AG08395 (cell line): ENCODE measurements at places on chromosomes 12 and 14.

DNA sequence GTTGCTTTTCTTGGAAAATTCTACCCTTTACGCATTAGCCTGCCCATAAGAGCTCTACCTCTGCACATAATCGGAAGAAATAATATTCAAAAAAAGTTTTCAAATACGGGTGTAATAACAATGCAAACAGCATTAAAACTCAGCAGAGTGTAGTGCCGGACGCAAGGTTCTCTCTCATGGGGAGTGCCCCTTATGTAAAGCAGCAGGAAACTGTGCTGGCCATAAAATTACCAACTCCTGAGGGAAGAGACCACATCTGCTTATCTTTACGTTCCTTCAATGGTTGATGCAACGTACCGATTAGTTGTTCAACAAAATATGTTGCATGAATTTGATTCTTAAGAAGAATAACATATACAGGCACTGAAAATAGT is 118.7 kb upstream of the TMCC3 start:
- DNase-seq, result no peak

- DNase-seq, result no peak
Measured at GRCh38 chr12:121444842-121445202, 44.9 kb downstream of the RNF34 start.

GRCh38 chr12:64500394-64500793 is 48.5 kb downstream of the TBK1 start:
- no peak for DNase-seq

GRCh38 chr12:44000309-44000952 is 164.6 kb downstream of the TMEM117 start:
- DNase-seq, result peak; percentile 53

GRCh38 chr14:43147485-43147884 is 1359.6 kb downstream of the FSCB start:
- DNase-seq, result no peak

- DNase-seq, result no peak
Measured at GRCh38 chr12:39032448-39032847, 127.1 kb upstream of the CPNE8 start.

DNA sequence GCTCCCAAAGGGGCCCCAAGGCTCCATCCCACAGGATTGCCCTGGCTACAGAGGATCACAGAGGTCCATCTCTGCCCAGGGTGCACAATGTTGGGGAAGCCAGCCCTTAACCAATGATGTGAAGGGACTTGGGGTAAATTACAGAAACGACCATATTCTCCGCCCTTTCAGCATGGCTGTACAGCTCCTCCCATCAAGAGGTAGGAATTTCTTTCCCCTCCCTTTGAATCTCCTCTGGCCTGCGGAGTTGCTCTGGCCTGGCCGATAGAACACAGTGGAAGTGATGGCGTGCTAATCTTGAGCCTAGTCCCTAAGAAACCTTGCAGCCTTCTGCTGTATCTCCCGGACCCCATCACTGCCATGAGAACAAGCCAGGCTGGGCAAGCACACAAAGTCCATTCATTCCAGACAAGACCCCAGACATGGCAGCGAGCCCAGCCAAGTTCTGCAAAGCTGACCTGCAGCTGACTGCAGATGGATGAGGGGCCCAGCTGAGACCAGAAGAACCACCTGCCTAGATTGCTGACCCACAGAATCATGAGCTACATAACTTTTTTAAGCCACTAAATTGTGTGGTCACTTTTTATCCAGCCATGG is 6.9 kb upstream of the IFI27 start:
- DNase-seq, result no peak

- no peak for DNase-seq
Measured at GRCh38 chr14:31425905-31426304, 5.6 kb upstream of the HEATR5A start.

DNA sequence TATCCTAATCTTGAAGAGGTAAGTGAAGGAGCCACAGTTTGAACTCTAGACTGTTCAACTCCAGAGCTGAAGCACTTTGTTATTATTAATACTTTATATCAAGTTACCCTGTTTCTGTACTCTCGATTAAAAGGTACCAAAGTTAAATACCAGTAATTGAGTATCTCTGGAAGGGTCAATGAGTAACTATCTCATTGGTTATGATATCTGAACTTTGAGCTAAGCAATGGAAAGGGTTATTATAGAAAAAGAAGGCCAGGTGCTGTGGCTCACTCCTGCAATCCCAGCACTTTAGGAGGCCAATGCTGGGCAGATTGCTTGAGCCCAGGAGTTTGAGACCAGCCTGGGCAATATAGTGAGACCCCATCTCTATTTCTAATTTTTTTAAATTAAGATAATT is 9.9 kb downstream of the TMEM19 start:
- no peak for DNase-seq

DNA sequence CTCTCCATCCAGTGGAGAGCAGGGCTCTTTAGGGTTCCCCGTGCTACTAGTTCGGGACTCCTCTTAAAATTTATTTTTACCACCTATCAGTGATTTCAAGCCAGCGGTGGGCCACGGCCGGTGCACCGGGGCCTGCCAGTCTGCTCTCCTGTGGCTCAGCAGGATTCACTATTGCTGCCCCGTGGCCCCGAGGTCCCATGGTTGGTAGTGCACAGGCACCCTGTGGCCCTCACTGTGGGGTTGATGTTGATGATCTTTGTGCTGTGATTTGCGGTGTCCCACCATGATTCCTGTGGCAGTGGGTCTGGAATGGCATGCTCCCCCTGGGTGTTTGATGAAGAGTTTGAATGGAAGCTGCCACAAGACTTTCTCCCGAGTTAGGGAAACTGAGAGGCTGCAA is 12.6 kb upstream of the MEG3 start:
- DNase-seq, result no peak

DNA sequence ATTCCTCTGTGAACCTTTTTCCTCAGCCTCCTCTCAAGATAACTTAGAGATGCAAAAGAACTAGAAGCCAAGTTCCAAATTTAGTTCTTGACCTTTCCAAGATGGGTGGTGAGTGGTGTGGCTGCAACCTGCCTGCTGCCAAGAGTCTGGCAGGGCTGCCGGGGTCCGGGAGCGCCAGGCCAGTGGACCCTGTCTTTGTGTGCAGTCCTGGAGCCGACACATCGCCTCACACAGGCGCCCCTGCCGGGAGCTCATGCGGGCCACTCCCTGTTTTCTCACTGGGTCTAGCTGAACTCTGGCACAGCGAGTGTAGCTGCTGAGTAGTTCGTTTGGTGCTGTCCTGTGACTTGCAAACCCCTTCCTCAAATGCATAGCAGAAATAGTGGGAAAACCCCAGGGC is 84.9 kb downstream of the CACNA1C start:
- DNase-seq, result no peak

DNA sequence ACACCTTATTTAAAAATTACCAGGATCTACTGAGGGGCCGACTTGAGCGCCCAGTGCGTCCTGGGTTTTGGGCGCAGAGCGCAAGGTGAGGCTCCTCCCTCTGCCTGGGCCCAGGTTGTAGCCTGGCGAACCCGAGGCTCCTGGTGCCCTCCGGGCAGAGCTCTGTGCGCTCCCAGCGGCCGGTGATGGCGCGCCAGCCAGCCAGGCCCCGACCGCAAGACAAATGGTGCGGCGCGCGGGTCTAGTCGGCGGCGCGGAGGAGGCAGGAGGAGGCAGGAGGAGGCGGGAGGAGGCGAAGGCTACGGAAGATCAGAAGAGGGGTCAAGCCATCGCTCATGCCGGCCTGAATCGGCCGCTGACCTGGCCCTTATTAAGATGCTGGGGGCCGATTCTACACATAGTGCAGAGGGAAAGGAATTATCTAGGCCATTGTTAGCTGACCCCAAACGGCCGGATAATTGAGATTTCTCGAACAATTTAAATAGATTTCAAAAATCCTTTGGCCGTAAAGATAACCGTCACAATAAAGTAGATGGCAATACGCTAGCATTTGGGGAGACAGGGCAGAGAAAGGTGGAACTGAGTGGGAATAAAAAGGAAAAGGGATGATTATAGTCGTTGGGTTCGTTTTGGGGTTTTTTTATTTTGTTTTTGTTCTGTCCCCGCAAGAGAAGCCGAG is 2.8 kb downstream of the TBX5 start:
- DNase-seq, result no peak

DNA sequence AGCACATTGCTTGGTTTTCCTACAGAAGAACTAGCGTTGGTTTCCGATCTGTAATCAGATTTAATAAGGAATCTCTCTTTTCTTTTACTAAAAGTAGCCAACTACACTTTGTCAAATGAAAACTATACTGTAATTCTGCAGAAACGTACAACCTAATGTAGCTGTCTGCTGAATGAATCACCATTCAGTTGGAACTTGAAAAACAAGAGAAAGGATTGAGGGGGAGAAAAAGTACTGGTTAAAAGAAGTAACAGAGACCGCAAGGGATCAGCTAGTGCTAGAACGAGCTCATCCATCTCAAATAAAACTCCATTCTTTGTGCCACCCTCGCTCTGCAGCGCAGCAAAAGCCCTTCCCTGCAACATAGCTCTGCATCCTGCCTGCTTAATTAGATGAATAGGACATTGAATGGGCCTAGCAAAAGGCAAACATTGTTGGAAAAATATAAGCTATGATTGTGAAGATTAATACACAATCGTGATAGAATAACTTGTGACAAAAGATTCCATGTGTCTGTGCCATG is 2.6 kb downstream of the GARIN2 start:
- no peak for DNase-seq

GRCh38 chr12:2547273-2548044 is 247.3 kb upstream of the FKBP4 start:
- DNase-seq, result no peak

GRCh38 chr12:4862809-4863208 is 46.9 kb upstream of the KCNA1 start:
- DNase-seq, result no peak

- no peak for DNase-seq
Measured at GRCh38 chr12:100017056-100017455, 32.3 kb upstream of the ANKS1B start.

DNA sequence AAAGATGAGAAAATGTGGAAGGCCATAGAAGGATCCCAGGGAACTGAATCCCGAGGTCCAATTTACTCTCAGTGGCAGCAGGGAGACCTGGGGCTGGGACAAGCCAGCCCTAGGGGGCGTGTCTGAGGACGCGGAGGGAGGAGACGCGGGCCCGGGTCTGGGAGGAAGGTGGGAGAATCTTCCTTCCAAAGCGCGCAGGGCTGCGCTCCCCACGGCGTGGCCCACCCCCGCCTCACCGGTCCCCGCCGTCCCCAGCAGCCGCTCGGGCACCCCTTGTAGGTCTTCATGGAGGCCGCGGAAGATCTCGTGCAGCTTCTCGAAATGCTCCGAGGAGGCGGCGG is 323 bp downstream of the VTI1B start:
- DNase-seq, result peak; percentile 73
